ENCODE measurements at places on chromosomes 6 and 20.

DNA sequence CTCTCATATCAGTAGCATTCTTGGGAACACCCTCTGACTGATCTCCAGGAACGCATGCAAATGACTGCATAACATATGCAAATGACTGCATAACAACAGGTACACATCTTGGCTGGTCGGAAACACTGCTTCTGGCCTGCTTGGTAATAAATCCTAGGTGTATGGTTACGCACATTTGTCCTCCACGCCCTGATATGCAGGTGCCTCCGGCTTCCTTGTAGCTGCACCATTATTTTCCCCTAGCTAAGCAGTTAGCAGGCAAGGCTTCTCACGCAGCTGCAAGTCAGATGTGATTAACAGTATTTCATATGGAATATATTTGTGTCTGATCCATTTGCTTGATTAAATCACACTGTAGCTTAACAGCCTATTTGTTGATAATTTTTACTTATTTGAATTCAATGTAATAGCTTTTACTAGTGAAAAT, 5.9 kb downstream of the RPS6KA2 start:
- DNase-seq: no peak

DNA sequence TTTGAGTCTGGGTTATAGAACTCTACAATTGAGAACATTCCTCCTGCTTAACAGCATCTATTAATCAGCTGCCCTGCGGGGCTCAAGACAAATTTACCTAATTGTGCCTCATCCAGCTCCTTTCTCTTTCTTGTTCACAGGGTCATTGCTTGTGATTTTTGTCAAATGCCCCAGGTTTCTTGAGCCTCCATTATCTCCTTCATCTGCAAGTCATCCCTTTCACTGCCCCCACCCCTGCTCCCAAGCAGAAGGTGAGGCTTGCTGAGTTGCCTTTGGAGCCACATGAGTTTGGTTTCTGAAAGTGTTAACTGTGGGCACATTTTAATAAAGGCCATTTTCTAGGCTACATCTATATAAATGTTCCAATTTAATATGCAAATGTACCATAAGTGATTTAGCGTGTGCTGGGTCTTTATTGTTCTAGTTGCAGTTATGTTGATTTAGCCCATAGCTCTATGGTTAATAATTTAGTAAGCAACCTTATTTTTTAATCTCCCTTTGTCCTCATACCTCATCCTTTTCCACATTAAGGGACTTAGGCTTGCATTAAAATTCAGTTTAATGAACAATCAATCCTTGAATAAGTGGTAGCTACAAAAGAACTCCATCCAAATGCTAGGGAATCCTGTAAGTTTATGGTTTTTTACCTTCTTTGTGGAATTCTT, 56.1 kb downstream of the VSTM2L start:
- no peak for DNase-seq

GRCh38 chr20:55417836-55418235, 587.5 kb downstream of the CBLN4 start:
- DNase-seq: no peak

GRCh38 chr20:5996765-5997164, 46.3 kb downstream of the MCM8 start:
- DNase-seq: no peak

DNA sequence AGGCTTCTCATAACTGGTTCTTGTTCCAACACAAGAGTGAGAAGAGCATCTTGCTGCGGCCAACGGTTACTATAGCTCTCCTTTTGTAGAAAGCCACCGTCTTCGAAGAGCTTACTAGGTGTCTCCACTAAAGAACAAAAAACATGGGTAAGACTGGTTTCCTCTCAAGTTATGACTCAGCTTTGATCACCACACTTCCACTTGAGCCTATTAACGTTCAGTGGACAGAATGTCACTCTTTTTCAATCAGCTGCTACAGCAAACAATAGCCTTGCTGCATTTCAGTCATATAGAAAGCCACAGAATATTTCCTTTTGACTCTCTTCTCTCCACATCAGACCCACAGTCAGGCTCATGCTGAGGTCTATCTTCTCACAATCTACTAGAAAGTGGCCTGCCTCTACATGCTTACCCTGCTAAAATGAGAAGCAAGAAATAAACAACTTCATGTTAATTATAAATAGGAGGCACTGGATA, 243.5 kb upstream of the PREP start:
- DNase-seq: no peak

GRCh38 chr6:129938249-129939020, 77.3 kb upstream of the TMEM244 start:
- no peak for DNase-seq

- DNase-seq: no peak
These were observed 75.9 kb upstream of the HDDC2 start for GRCh38 chr6:125377621-125378020.

- no peak for DNase-seq
These were observed 55.4 kb upstream of the RIPOR2 start for GRCh38 chr6:24990944-24991809.

DNA sequence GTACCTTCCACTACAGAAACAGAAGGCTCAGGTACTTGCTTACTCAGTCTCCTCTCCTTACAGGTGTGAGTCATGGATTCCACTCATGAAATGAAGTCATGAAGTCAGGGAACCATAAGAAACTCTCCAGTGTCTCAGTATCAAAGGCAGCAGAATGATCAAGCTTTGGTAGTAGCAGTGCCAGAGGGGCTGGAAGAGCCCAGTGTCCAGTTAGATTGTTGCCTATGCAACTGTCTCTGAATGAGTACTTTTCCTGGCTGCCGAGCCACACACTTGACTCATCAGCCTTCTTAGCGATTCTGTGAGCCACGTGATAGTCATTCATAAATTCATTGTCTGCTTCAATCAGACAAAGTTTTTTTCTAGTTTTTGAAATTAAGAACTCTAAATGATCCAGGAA, 52.2 kb upstream of the DTNBP1 start:
- no peak for DNase-seq

GRCh38 chr6:135902756-135903331, 51.3 kb downstream of the PDE7B start:
- DNase-seq: no peak

DNA sequence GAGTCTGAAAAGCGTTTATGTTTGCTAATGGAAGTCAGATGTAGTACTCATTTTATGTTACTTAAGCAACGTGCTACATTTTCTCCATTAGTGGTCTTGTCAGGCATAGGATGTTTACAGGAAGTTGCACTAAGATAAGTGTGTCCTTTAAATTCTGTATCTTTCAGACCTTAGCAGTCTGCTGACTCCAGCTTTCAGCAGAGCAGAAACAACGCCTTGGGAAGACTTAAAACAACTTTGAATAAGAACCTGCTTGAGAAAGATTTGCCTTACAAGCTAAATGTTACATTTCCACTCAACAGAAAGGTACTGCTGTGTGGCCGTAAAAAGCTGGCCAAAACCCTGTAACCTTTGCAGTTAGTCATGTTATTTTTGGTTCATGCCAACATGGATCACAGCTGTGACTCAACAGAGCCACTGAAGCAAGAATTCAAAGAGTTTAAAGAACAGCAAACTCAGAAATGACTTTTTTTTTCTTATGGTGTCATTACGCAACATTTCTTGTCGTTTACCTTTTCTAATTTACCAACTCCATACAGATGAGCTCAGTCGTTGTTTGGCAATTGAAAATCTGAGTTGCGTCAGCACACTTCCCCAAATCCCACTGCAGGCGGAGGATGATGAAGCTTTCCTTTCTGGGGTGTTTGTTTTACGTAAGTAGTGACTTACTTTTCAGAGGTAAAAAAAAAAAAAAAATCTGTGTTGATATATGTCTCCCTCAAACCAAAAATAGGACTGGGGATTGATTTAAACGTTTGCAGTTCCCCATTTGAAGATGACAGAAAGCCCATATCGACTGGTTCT, 27.9 kb upstream of the BMP6 start:
- no peak for DNase-seq

DNA sequence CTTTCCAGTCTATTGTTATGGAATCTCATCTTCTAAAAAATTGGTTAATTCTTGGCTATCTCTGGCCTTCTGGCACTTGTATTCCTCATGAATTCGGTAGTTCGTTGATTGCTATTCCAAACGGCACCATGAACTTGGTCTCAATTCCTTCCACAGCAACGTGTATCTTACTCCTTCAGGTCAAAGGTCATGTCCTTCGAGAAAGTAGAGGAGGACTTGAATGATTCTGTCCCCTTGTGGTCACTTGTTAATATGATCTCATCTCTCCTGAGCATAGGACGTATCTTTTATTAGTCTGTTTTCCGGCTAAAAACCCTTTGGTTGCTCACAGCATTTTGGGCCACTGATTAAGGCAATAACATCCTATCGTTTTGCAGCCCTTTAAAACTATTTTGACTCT, 9.4 kb downstream of the TLDC2 start:
- no peak for DNase-seq

- no peak for DNase-seq
These were observed 71.3 kb upstream of the IYD start for GRCh38 chr6:150297327-150298029.

GRCh38 chr20:19992996-19993908, 23.9 kb upstream of the NAA20 start:
- peak; percentile 55 for DNase-seq

Measured in left hindlimb (tissue), 1 donor.